ENCODE measurements at places on chromosomes 3 and 15. TPM values are rescaled to one million over a fixed set of nuclear protein-coding genes. Genes with fewer than 3 reads are reported as not detected.

DNA sequence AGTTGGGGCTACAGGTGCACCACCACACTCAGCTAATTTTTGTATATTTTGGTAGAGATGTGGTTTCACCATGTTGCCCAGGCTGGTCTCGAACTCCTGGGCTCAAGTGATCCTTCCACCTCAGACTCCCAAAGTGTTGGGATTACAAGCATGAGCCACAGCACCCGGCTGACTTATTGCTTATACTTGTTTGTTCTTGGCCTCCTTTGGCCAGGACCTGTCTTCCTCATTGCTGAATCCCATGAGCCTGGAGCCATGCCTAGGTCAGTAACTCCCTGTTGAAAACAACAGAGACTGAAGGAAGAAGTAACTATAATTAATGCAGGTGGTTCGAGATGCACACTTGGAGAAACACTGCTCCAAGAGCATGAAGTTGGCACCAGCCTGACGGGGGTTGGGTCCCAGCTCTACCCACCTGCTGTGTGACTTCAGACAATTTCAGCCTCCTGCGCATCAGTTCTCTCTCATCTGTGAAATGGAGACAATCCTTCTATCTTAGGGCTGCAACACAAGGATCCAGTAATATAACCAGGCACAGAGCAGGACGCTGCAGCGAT, 38.9 kb downstream of the CPN2 start:
- DNase-seq = no peak

- no peak for DNase-seq
Observed at GRCh38 chr3:178201714-178202113, 334.5 kb upstream of the KCNMB2 start.

DNA sequence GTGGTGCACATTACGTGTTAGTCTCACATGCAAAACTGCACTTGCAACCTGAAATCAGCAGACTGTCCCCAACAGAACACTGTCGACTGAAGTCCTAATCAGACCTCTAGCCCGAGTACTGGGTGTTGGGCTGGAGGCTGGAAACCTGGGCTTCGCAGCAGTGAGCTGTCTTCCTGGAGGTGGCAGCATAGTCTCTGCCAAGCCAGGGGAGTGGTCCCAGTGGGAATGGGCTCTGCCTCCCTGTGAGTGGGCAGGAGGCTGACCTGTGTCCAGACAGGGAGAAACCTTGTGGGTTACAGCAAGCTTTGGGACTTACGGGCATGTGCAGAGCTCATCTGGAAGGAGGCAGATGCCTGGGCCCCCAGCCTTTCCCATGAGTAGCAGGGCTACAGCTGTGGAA, 38.2 kb upstream of the MYZAP start:
- DNase-seq = no peak

- no peak for DNase-seq
Observed at GRCh38 chr3:5096336-5097008, 25.6 kb upstream of the ARL8B start.

GRCh38 chr3:128482666-128483656, 10.0 kb downstream of the GATA2 start:
- no peak for DNase-seq

DNA sequence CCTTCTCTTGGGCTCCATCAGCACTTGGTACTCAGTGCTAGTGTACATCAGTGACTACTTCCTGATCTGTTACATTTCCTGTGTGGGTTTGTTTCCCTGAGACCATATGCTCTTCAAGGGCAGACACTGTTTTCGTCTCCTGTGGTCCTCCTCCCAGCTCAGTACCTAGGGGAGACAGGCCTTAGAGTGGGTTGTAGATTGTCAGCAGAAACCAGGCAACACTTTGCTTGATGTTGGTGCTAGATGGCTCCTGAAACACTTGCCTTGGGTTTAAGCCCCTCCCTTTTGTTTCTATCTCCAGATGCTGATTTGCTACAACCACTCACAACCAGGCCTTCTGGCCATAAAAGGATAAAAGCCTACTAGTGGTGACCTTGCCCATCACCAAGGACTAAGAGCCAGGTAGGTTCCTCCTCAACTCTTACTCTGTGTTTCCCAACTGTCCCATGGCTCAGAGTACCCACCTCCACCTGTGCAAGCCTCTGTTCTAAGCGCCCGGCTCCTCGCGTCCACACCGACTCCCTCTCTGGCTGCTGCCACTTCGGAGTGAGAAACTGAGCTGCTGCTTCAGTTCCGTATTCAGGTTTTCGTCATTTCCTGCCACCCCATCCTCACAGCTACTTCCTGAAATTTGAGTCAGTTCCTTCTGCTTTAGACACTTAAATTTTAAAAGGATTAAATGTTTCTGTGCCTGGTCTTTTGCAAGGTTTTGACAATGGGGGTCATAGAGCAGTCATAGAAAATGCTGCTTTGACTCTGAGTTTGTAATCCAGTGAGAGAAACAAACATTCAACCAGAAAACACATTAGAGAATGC, at the start of gene HCLS1:
Gene HCLS1, minus strand, starts transcription at position 548 of the 816 bp plus-strand sequence. CDS start 2,556 bp downstream, outside the sequence.
- DNase-seq = no peak

DNA sequence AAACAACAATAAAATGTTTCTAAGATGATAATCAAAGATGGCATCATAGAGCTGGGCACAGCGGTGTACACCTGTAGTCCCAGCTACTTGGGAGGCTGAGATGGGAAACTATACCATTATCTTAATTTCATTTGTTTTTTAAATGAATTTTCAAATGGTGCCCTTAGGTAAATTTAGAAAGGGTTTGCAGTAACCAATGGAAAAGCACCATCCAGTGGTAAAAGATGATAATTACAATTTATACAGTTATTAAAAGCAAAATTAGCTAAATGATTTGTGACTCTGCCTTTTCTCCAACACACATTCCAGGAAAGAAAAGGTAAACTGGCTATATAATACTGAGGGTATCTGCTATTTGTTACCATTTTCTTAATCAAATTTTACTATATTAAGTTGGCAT, 14.4 kb upstream of the ANKRD28 start:
- no peak for DNase-seq

GRCh38 chr15:58357529-58358476, 74.0 kb upstream of the LIPC start:
- no peak for DNase-seq

- no peak for DNase-seq
Observed at GRCh38 chr3:31903686-31904431, 77.2 kb downstream of the OSBPL10 start.

DNA sequence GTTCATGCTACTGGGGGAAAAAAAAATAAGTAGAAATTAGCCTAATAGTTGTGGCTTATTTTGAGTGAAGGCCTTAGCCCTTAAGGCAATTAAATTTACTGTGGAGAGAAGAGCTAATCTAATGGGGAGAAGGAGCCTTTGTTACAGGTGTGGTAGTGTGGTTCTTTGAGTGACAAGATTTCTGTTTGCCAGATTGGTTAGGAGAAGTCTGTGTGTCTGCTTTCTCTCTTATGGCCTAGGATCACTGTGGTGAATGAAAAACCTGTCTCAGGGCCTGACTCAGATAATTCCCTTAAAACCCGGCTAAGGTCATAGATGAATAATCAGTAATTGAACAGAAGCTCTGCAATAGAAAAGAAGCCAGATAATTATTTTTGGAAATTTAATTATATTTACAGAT, 27.0 kb downstream of the OPA1 start:
- no peak for DNase-seq

DNA sequence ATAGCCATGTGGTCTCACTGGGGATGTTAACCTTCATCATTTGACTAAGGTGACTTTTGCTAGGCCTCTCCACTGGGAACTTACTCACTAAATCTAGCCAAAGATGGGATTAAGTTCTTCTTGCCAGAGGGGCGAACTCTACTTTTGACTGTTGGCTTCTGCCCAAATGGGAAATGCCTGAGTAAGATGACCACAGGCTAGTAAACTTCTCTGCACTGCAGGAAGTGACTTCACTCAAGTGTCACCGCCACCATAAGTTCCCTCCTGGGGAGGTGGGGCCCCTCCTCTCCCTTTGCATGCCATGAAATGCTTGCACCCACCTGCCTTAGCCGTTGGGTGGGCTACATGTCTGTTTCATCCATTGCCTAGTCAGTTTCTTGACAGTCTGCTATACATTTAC, 388.3 kb downstream of the FEZF2 start:
- no peak for DNase-seq

DNA sequence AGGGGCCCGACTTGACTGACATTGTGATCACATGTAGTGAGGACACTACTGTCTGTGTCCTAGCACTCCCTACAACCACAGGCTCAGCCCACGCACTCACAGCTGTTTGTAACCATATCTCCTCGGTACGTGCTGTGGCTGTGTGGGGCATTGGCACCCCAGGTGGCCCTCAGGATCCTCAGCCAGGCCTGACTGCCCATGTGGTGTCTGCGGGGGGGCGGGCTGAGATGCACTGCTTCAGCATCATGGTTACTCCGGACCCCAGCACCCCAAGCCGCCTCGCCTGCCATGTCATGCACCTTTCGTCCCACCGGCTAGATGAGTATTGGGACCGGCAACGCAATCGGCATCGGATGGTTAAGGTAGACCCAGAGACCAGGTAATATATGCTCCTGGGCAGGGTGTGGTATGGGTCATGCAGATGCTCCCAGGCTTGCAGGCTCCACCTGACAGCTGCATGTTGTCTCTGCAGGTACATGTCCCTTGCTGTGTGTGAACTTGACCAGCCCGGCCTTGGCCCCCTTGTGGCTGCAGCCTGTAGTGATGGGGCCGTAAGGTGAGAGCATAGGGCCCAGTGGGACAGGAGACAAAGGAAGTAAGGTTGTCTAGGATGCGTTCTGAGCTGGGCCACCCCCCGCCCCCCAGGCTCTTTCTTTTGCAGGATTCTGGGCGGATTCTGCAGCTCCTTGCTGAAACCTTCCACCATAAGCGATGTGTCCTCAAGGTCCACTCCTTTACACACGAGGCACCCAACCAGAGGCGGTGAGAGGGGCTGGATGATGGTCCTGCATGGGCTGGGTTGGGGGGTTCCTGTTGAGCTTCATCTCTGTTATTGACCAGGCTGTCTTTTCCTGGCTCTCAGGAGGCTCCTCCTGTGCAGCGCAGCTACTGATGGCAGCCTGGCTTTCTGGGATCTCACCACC, 4.4 kb downstream of the DALRD3 start:
- no peak for DNase-seq

DNA sequence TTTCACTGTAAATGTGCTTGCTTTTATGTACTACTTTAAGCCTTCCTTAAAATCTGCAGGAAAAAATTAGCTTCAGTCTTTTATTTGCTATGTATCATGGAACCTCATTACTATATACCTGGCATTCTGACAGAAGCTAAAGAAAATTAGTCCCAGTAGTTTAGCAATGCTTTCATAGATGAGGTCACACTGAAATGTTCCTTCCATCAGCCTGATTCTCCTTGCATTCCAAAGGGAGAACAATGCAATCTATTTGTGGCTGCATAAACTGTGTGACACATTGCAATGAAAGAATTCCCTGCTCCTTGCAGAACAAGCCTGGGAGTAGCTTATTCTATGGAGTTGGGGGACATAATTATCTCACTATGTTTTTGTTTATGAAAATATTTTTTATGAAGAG, 691.5 kb upstream of the ARPP21 start:
- DNase-seq = no peak

DNA sequence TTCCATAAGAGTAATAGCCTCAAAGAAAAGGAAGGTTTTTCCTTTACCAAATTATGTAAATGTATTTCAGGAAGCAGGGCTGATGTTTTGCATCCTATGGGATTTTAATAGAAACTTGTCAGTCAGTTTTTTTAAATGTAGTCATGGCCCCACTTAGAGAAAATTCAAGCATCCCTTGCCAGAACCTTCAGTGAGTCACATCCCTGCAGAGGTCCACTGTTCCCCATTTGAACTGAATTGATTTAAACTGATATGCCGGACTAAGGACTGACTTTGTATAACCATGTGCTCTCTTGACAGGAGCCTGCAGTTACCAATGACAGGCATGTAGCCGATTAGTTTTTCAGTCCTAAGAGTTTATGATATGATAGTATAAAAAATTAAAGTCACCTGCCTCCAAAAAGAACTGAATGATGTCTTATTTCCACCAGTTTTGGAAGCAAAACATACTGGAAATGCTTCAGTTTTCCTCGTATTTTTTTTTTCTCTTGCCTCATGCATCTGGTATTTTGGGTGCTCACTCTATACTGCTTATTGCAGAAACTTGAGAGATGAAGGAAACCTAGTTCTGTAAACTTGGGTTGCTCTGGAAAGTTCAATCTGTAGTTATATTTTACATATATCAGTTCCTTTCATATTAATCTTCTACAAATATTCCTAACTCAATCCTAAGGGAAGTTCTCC, 30.7 kb downstream of the LRTM1 start:
- DNase-seq = no peak

- DNase-seq = no peak
Observed at GRCh38 chr3:23365066-23365465, 161.9 kb downstream of the UBE2E2 start.

ISLR2 gene
- total RNA-seq = 3.4 TPM

RBPMS2 gene
- 3.7 TPM for total RNA-seq

FGF7 gene
- 137 TPM for total RNA-seq

FANCD2 gene
- total RNA-seq = 4.4 TPM

GOLGA8S gene
- total RNA-seq = not detected

TUSC7 gene
- total RNA-seq = not detected

CYP1A1 gene
- 1.5 TPM for total RNA-seq

MAP6D1 gene
- total RNA-seq = not detected

KLHL18 gene
- 10.1 TPM for total RNA-seq

WDR93 gene
- not detected for total RNA-seq

NLGN1 gene
- total RNA-seq = 4.7 TPM

SLC22A13 gene
- not detected for total RNA-seq

AADACL2 gene
- 0.49 TPM for total RNA-seq

ITIH4 gene
- 5.9 TPM for total RNA-seq

EAF2 gene
- total RNA-seq = 2.2 TPM
